T-helper 2 cell (primary cell): ENCODE measurements at places on chromosomes 11 and 22.

GRCh38 chr11:134665188-134665535, 253.1 kb upstream of the B3GAT1 start:
- DNase-seq, result no peak

- DNase-seq, result no peak
Measured at GRCh38 chr22:27985323-27986275, 66.5 kb upstream of the PITPNB start.

GRCh38 chr11:69076129-69076791, 27.5 kb downstream of the TPCN2 start:
- peak; percentile 24 for DNase-seq

DNA sequence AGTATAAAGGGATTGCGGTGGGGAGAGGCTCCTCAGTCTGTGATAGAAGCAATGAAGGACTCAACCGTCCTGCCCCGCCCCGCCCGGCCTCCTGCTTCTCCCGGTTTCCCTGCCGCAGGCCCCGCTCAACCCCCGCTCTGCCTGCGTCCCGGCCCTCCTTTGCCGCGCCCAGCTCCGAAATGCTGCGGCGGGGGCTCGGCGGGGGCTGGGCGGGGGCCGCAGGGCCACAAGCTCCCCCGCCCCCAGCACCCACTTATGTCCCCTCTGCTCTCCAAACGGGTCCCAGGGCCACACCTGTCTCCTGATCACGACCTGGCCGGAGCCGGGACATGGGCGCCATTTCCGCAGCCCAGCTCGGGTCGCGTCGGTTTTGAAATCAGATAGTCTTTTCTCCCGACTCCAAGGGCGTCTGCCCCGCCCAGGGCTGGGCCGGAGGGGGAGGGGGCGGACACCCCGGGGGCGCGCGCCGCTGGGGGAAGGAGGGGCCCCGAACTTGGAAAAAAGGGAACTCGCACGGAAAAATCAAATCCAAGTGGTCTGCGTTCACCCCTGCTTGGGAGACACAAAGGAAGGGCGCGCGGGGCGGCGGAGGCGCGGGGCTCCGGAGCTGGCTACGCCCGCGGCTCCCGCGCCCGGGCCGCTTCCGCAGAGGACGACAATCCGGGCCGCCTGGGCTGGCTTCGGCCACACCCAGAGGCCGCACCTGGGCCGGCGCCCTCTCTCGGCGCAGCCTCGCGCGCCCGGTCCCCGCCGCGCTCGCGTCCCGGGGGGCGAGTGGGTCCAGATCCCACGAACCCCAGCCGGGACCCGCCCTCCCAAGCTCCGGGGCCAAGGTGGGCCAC, 70.6 kb upstream of the EP300 start:
- peak; percentile 22 for DNase-seq
